Activated T-cell treated with anti-CD3 and anti-CD28 coated beads for 1 hour (primary cell): ENCODE measurements at places on chromosomes 3 and 15.

- no peak for DNase-seq
Measured at GRCh38 chr3:114332342-114333179, 38.7 kb downstream of the TIGIT start.

- no peak for DNase-seq
Measured at GRCh38 chr3:55619046-55619808, 132.1 kb upstream of the WNT5A start.

DNA sequence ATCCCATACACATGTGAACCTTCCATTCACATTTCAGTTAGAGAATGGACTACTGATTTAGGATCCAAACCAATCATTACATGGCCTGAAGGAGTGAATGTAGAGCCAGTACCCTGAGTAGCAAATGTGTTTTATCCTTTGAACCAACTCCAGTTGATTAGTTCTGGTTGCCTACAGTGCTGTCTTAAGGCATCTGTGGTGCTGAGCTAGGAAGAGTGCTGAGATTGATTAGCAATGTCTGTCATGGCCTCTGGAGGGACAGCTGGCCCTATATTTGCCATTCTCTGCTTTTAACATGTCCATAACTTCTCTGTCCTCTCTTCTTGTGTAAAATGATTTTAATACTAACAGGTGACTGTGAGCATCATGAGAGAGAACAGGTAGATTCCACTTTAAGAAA lies 11.1 kb downstream of the LRTM1 start:
- no peak for DNase-seq

DNA sequence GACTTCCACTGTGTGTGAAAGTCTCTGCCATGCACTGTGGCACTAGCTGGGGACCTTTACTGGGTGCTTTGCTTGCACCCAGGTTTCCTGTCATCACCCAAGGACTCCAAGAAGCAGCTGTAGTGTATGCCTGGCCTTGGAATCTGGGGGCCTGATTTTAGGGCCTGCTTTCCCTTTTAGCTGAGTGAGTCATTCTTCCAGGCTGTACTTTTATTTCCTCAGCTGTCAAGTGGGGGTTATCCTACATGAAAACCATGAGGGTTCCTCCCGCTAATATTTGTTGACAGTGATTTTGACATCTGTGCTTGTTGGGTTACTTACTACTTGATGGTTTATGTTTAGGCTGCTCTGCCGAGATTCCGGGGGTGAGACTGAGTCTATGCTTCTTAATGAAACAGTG lies 18.5 kb downstream of the GORASP1 start:
- no peak for DNase-seq

GRCh38 chr3:45616158-45616557 lies 21.6 kb downstream of the LIMD1 start:
- DNase-seq, result no peak

- DNase-seq, result no peak
Measured at GRCh38 chr15:95884276-95884675, 446.2 kb upstream of the NR2F2 start.

GRCh38 chr15:95454403-95455262 lies 875.9 kb upstream of the NR2F2 start:
- DNase-seq, result no peak

- no peak for DNase-seq
Measured at GRCh38 chr3:54047568-54047967, 74.8 kb upstream of the CACNA2D3 start.

DNA sequence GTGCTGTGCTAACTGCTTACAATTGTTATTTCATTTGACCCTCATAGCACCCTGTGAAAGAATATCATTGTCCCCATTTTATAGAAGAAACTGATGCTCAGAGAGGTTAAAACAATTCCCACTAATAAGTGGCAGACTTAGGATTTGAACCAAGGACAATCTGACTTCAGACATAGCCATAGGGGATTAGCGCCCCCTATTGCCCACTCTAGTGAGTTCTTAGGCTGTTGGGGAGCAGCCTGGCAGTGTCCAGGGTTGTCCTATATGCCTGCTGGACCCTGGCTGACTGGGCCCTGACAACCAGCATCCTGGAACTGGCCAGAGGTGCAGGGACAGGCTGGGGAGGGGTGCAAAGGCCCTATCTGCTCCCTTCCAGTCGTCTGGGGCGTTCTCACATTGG lies 15.4 kb downstream of the DPH3 start:
- DNase-seq, result no peak

GRCh38 chr3:13652728-13653127 lies 103.8 kb downstream of the FBLN2 start:
- DNase-seq, result no peak

- DNase-seq, result no peak
Measured at GRCh38 chr3:138354376-138354775, 6.0 kb downstream of the MRAS start.

DNA sequence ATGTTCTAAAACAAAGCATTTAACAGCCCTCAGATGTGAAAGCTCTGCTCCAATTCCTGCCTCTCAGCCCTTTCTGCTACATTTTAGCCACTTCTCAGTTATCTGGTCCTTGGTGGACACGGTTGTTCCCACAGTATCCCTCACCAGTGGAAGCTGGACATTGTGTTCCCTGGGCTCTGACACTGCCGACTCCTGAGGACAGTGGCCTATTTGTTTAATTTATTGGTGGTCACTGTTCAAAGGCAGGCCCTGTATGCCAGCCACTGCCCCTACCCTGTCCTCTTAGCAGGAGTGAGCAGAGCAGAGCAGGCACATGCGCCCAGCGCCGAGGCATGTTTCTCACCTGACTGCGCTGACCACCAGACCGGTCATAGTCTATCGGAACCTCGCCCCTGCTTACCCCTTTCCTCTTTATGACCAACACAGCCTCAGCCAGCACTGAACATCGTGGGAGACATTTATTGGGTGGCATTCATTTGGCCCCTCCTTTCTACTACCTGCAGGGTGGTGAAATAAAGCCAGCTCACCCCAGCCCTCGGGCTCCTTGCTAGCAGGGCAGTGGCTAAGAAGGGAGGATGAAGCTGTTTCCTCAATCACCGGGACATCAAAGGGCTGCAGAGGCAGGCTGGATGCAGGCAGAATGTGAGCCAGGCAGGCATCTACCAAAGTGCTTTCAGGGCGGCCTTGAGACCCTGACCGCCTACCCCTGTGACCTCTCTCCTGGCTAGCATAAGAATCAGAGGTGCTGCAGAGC lies 54.3 kb upstream of the HACD2 start:
- no peak for DNase-seq

DNA sequence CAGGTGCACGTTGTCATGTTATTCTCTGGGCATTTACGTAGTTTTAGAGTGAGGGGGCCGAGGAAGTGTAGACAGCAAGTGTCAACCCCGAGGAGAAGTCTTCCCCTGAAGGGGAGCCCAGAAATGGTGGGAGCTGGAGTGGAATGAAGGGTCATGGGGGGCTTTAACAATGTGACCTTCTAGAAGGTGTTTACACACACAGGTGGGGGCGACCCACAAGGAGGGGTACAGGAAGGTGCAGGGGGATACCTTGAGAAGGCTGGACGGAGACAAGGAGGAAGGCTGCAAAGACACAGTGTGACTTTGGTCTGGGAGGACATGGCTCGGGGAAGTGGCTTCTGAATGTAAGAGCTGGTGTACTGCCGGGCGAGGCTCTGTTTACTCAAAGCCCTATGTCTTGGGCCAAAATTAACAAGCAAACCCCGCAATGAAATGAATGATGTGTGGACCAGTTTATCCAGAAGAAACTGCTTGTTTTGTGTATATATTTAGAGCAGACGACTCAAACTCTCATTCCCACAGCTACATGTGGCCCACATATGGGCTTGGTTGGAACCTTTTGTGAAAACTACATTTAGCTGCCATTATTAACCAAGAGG lies 18.7 kb downstream of the TRPM1 start:
- DNase-seq, result no peak

DNA sequence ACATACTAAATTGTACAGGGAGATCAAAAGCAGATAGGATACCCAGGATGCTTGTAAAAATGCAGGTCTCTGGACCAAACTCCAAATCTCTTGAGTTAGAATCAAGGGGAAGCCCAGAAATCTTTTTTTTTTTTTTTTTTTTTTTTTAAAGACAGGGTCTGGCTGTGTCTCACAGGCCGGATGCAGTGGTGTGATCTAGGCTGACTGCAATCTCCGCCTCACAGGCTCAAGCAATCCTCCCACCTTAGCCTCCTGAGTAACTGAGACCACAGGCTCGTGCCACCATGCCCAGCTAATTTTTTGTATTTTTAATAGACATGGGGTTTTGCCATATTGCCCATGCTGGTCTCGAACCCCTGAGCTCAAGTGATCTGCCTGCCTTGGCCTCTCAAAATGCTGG lies 373.5 kb downstream of the SHQ1 start:
- no peak for DNase-seq
